ENCODE measurements at places on chromosomes 3 and 15.

- DNase-seq = no peak
Observed at GRCh38 chr3:133779626-133780203, 25.9 kb upstream of the SRPRB start.

DNA sequence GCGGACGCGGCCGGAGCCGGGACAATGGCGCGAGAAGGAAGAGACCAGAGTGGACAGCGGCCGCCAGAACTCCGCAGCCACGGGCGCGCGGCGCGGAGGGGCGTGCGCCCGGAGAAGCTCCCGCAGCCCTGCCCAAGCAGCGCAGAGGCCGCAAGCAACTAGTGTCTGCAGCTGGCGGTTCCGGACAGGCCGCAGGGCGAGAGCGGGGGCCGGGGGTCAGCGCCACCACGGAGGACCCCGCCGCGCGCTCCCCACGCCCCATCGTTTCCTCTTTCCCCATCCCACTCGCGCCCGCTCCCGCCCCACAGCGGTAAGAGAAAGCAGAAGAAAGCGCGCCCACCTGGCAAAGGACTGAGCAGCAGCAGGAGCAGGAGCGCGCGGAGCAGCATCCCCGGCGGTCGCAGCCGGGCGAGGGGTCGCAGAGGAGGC, 440 bp downstream of the PRTG start:
- DNase-seq = peak; percentile 36

- DNase-seq = no peak
Observed at GRCh38 chr3:166818464-166818863, 561.6 kb downstream of the ZBBX start.

GRCh38 chr3:39166134-39166710, 12.8 kb upstream of the CSRNP1 start:
- DNase-seq = peak; percentile 99

DNA sequence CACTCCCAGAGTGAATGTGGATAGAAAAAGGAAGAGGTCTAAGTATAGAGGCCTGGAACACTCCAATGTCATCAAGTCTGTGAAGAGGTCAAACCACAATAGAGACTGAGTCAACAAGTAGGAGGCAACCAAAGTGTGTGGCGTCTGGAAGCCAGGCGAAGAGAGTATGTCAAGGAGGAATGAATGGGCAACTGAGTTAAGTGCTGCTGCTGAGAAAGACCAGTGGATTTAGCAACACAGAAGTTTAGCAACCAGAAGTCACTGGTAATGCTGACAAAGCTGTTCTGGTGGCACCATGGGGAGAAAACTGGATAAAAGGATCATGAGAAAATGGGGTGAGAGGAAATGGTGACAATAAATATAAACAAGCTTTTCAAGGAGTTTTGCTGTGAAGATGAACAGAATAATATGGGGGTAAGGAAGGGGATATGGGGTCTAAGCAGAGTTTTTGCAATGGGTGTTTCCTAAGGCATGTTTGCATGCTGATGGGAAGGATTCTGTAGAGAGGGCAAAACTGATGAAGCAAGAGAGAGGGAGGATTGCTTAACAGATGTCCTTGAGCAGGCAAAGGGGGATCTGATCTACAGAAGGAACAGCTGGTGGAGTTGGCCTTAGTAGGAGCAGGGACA, 38.4 kb downstream of the PCOLCE2 start:
- DNase-seq = peak; percentile 92

GRCh38 chr3:138846262-138846791, 11.6 kb upstream of the PIK3CB start:
- no peak for DNase-seq

All from EH (cell line).